Stimulated activated CD4-positive, alpha-beta T cell treated with anti-CD3 and anti-CD28 coated beads, Interleukin-1b, Interleukin-23, amount 100 ng/mL, for 1 hour (primary cell): ENCODE measurements at places on chromosomes 4 and X.

GRCh38 chr4:106502106-106502699 lies 133.6 kb upstream of the GIMD1 start:
- DNase-seq: peak; percentile 6

DNA sequence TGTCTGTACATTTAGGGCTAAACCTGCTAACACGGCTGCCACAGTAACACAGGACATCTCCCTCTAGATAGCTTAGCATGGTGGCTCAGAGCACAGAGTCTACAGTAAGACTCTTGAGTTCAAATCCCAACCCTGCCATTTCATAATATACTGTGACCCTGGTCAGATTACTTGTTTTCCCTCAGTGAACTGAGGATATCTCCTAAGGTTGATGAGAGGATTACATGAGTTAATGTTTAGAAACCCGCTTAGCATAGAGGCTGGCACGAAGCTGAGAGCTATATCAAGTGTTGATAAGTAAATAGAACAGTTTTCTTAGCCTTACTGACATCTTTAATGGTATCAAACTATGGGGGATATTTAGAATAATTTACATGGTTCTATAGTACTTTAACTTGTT lies 37.2 kb downstream of the CASP3 start:
- DNase-seq: no peak

DNA sequence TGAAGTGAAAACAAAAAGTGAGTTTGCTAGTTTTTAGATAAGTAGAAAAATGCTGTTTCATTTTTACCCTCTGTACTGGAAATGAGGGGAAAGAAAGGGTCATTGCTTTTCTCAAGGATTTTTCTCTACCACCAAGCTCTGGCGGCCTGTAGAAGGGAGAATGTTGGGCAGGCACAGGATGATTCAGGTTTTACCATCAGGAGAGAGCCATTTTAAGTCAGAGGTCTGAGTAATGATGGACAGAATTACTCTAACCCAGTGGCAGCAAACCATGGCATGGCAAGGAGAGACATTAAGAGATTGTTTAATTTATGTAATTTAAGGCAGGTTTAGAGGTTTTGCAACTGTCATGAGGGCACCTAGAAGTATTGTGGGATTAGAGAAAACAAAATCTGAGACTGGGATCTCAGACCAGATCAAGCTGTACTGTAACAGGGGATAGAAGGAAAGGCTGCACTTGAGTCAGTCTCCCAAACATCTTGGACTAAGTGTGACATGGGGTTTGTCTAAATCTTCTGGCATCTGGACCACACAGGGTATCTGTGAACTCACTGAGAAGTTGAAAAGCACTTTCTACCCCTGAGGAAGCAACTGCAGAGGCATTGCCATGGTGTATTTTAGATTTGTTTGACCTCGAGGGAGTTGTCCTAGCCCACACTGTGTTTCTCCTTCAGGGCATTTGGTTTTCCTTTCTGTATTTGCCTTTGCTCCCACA lies 81.6 kb downstream of the BANK1 start:
- DNase-seq: no peak

- no peak for DNase-seq
These were observed 25.8 kb downstream of the ARSD start for GRCh38 chrX:2903366-2903765.

GRCh38 chr4:19659101-19659500 lies 592.6 kb upstream of the SLIT2 start:
- no peak for DNase-seq

GRCh38 chr4:125388613-125389012 lies 73.9 kb downstream of the FAT4 start:
- no peak for DNase-seq

DNA sequence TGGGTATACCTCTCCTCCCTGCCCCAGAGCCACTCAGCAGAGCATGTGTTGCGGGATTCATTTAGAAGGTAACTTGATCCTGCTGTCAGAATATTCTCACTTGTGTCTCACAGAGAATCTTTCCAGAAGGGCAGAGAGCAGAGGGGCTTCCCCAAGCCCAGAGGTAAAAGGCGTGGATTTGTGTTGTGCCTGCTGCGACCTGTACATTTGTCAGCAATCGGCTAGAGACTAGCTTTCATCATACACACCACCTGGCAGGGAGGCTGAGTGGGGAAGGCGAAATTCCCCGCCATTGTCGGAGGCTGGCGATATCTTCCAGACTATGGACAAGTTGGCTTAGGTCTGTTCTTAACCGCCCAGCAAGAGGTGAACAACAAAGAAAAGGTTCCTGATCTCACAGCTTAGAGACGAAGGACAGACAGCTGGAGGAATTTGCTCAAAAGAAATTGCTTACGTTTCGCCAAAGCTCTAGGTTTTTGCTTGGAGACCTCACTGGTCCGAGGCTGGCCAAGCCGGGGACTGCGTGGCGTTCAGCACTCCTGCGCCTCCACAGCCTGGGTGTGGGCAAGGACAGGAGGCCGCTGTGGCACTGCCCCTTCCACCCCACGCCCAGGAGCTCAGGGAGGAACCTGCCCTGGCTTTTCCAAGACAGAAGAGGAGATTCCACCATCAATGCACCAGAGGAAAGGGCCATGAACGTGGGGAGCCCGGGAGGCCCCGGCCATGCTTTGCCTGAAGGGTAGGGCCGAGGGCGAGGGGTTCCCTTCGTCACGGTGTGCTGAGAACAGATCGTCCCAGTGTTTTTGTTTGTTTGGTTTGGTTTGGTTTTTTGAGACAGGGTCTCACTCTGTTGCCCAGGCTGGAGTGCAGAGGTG lies 69.4 kb downstream of the DCTD start:
- DNase-seq: no peak

DNA sequence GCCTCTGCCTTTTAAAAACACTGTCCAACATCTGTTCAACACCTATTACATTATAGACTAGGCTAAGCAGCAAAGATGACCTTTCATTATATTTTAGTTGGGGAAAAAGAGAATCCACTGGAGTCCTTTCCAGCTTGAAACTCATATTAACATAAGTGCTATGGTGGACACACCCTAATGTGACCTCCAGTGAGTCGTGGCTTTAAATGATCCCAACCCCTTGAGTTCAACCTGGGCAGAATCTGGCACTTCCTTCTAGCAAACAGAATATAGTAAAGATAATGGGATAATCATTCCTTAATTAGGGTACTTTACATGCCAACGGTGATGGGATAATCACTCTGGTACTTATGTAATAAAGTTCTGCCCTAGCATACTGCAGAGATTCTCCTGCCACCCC lies 162.6 kb downstream of the MAB21L2 start:
- no peak for DNase-seq

DNA sequence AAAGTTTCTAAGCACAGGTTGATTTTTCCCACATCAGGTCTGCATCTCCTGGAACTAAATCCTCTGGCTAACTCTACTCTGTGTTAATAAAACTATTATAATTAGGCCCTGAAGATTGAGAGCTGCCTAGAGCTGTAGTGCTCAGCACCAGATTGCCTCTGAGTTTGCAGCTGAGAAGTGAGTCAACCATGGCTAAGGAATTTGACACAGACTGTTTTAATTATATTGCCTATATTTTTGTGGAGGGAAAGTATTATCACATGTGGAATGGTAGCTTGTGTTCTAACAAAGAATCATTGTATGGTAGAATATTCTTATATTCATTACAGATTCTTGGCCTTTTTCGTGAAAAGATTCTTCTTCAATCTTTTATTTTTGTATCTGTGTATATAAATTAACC lies 1907.6 kb upstream of the TENM3 start:
- DNase-seq: no peak

DNA sequence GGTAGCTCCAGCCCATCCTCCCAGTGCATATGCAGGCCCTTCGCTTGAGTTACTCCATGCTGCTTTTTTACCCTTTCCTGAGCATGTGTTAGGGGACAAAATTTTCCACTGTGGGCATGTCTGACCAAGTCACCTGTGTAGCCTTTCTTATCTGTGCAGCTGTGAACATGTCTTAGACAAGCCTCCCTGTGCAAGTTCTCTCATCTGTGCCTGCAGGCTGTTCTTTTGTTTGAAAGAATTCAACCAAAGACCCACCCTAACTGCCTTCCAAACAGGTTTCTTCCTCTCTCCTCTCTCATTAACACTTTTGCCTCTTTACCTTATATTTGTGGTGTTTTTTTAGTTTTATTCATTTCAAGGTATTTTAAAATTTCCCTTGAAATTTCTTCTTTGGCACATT lies 53.2 kb upstream of the SPIN4 start:
- no peak for DNase-seq

DNA sequence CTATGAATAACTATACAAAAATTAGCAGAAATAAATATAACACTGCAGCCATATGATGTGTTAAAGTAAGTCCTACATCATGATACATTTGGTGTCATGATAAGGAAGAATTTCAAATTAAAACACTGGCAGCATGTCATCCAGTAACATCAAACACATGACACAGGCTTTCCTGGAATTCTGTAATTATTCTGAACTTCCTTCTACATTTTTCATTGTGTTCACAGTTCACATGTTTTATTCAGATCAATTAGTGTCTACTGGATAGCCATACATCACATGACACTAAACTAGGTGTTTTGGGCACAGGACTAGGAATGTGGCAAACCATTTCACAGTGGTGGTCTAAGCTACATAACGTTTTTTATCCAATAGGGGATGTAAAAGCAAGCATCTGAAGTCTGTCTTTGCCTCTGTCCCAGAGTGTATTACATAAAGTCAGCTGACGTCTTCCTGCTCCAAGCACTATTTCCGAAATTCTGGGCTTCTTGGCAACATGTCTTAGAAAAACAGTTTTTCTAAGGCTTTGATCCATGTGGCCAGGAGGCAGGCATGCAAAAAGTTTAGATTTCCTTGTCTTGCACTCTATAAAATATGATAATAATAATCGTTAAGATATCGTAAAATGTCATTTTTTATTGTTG lies 707.9 kb downstream of the CENPC start:
- no peak for DNase-seq

- no peak for DNase-seq
These were observed 27.7 kb upstream of the PDE5A start for GRCh38 chr4:119656342-119656741.

- DNase-seq: no peak
These were observed 7.6 kb downstream of the CTAG1A start for GRCh38 chrX:154592505-154592904.
